Esophagus mucosa (tissue), 1 donor: ENCODE measurements at places on chromosomes 12 and 14. TPM values are rescaled to one million over a fixed set of nuclear protein-coding genes. Genes with fewer than 3 reads are reported as not detected.
A peak's percentile ranks its signal among the peaks of the same experiment; 100 is the strongest.

GRCh38 chr12:105882404-105882803 lies 256.4 kb downstream of the NUAK1 start:
- ATAC-seq = no peak

- no peak for ATAC-seq
These were observed 139.4 kb upstream of the DIO2 start for GRCh38 chr14:80350707-80351106.

- ATAC-seq = no peak
These were observed 7.1 kb downstream of the ASB2 start for GRCh38 chr14:93969082-93969828.

- no peak for ATAC-seq
These were observed 235.9 kb downstream of the CPNE8 start for GRCh38 chr12:38669530-38669929.

DNA sequence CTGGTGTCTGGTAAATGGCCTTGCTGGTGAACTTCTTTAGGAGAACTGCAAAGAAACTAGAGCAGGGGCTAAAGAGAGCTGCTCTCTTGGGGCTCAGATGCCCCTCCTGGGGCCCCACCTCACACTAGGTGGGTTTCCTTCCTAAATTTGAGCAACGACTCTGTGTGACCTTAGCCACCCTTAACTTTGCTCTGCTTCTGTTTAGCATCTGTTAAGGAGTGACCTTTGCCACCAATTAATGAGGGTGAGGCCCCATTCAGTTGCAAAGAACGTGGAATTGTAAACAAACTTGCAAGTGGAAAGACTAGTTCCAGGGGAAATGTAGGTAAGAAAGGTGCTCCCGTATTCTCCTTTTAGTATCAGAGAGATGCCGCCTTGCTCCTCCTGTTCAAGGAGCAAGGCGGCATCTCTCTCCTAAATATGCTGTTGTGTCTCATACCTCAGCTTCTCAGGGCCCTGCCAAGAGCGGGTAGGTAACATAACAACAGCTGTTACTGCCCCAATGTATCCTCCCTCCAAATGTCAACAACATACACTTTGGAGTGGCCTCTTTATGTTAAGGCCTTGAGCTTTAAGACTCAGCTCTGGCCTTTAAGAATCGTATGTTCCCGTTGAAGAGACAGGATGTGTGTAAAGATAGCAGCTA lies 77.6 kb upstream of the FUT8 start:
- peak; percentile 61 for ATAC-seq

DNA sequence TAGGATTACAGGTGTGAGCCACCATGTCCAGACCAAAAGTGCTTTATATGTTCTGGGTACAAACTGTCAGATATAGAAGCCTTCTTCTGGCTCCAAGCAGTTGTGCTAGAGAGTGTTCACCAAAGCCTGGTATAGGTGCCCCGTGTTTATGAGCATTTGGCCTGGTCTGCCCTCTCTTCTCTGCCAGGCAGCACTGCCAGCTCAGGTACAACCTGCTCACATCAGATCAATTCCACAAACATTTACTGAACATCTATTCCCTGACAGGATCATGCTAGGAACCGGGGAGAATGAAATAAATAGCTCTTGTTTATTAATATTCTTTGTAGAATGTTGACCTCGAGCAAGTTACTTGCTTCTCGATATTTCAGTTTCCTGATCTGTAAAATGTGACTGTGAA lies 20.0 kb upstream of the SOCS2 start:
- ATAC-seq = no peak

GRCh38 chr12:64633940-64634337 lies 23.6 kb downstream of the RASSF3 start:
- ATAC-seq = peak; percentile 80

DNA sequence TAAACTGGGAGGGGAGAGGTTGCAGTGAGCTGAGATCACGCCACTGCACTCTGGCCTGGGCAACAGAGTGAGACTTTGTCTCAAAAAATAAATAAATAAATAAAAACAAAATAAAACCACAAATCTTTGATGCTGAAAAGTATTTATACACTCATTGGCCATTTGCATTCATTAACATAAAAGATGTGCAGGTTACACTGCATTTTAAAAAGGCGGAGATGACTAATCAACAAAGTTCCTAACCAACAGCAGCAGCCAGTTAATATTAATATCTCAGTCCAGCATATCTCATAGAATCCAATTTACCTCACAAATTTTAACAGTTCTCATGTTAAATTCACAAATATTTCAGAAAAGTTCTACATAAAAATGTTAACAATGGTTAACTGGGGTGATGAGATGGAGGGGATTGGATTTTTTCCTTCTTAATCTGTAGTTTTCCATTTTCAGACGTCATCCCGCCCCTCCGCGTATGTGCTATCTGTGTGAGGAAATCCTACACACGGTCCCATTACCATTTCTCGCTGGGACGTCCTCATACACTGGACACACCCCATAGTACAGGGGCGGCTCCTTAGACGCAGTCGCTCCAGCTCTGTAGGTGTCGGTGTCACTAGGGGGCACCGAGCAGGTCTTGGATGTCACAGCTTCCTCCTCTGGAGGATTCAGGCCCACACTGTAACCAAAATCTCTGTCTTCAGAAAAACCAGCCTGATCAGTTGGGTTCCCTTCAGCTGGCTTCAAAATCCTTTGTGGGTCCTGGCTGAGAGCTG lies 7.3 kb downstream of the ANKLE2 start:
- no peak for ATAC-seq

DNA sequence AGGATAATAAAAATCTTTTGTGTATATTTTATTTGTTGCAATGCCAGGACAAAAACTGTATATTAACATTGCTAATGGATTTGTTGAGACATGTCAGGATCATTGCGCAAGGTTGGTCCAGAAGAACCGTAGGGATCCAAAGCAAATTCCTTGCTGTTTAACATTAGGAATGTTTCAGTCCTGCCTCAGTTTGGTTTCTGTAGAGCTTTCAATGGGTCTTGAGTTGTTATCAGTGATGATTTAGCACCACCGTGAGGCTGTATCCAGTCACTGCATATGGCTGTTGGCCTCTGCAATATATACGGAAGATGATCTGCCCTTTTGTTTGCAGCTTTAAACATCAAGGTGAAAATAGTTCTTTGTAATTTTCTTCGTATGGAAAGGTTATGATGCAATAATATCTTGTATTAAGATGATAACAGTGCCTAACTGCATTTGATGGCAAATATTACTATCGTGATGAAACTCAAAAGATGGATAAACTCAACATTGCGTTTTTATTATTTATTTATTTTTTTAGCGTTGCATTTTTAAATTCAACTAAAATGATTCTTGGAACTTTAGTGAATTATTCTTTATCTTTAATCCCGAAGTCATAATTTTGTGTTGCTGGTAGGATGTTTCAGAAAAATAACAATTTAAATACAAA lies 231.2 kb downstream of the AKAP6 start:
- peak; percentile 95 for ATAC-seq

DNA sequence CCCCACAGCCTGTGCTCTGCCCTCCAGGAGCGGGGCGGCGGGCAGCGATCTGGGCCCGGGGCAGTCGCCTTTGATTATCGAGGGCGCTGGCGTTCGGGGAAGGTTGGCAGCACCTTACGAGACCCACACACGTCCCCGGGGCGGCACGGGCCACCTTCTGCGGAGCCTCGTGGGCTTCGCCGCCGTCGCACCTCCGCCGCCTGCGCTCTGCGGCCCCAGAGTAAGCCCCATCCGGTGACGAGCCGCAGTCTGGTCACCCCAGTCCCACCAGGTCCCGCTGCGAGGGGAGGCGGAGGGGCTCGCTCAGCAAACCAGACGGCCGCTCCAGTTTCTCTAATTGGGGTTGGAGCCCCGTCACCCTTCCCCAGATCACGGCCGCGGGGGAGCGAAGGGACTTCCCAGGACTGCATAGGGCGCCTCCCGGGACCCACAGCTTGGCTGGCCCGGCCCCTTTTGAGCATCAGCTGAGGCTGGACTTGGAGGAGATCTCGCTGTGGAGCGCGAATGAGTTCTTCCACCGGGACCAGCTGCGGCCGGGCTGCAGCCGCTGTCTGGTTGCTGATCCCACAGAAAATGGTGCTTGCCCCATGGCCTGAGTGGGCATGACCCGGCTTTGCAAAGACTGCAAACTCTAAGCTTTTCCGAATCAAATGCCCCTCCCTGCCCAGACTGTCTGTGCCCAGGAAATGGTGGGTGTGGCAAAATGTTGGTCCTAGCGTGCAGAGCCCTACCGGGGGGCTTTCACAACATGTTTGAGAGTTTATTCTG lies 560 bp downstream of the LGALS3 start:
- ATAC-seq = peak; percentile 56

- ATAC-seq = peak; percentile 33
These were observed 53.3 kb downstream of the GLT1D1 start for GRCh38 chr12:128906485-128907137.

DNA sequence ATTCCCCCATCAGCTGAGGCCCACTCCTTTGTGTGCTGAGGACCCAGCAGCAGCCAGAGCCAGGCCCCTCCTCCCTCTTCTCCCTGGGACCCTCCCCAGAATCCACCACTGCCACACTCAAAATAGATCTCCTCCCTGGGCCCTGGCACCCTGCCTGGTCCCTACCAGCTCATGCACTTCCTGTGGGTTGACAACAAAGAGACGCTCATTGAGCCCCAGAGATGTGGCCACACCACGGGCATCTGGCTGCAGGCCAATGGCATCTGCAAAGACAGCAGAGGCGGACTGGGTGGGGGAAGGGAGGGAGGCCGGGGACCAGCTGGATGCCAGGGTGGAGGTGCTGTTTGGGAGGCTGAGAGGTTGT lies 16.0 kb upstream of the ENDOU start:
- peak; percentile 4 for ATAC-seq

DNA sequence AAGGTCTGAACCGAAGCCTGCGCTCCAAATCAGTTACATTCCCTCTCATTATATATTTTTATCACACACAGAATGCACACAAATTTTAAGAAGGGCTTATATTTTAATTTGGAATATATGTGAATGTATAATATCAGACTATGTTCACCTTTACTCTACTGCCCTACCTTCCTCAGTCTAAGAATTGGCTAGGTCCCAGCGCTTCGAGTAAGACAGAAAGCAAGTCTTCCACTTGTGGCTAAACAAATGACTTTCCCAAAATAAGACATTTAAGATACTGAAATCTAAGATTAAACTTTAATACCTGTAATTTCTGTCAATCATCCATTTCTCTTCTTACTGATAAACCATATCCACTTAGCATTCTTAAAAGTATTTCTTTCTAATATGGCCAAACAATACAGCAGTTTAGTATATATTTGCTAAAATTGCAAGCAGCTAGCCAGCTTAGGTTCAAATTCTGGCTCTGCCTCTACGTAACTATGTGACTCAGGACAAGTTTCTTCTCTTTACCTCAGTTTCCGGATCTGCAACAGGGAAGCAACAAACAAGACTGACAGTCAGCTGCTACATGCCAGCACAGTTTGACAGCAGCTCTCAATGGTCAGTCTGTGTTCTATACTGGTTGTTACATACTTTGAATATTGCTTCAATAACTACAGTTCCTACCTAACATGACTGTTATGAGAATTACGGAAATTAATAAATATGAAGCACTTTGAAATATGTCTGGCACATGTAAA lies 2.0 kb downstream of the INTS13 start:
- ATAC-seq = no peak

- no peak for ATAC-seq
These were observed 9.5 kb downstream of the OR10AD1 start for GRCh38 chr12:48193623-48194022.

GRCh38 chr14:101733211-101733610 lies 28.3 kb upstream of the PPP2R5C start:
- peak; percentile 16 for ATAC-seq

GRCh38 chr12:131461096-131461495 lies 249.8 kb upstream of the SFSWAP start:
- ATAC-seq = no peak

- no peak for ATAC-seq
These were observed 36.4 kb upstream of the SYT10 start for GRCh38 chr12:33476058-33476457.

DNA sequence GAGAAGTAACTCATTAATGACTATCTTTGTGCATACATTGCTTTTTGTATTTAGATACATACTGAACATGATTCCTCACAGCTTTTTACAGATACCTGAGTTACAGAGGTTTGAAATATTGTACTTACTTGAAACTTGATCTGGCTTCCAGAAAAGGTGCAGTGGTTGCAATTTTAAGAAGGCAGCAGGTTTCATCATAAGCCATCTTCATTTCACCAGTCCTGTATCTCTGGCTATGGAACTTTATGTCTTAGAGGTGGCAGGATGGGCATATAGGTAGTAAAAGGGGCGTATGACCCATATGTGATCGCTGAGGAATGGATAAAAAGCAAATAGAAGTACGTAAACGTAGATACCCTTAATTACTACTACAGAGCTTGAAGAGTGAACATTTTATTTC lies 13.7 kb downstream of the ZBTB1 start:
- no peak for ATAC-seq

DNA sequence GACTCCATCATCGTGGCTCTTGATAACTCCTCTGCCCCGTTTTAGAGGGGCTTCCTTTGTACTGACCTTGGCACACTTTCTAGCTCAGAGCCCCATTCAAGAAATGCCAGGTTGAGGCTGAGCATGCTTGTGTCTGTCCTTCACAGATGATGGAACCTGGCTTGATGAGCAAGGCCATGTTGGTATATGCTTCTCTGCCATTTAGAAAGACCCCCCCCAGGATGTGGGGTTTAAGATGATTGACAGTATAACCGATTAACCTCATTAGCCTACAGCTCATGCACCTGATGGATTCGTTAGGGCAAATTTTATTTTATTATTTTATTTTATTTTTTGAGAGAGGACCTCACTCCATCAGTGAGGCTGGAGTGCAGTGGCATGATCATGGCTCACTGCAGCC lies 21.0 kb downstream of the BATF start:
- ATAC-seq = no peak

GRCh38 chr12:110615171-110615570 lies 1.2 kb downstream of the TCTN1 start:
- no peak for ATAC-seq

GRCh38 chr12:123471374-123472068 lies 13.6 kb downstream of the SNRNP35 start:
- no peak for ATAC-seq

DNA sequence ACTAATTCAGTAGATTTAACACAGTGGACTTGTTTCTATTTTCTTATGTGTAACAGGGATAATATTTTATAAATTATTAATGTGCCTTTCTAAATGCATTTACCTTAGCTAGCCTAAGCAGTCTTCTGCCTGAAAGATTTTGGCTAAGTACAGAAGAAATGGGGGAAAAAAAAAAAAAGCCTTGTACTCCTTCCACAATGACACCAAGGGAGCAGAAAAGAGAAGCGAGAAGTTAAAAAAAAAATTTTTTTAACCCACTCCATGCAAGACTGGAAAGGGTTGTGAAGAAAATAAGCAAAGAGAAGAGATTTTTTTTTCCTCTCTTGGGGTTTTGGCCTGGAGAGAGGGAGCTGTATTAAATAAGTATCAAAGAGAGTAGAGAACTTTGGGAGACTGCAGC lies 28.7 kb downstream of the NELL2 start:
- no peak for ATAC-seq

Gene HPD
- 0.28 TPM for total RNA-seq

Gene POTEG
- not detected for total RNA-seq

Gene DNAH10
- total RNA-seq = 0.12 TPM

Gene RNF212B
- total RNA-seq = not detected

Gene NKX2-1
- not detected for total RNA-seq

Gene LYSET
- 13.9 TPM for total RNA-seq

Gene CAPRIN2
- 6.6 TPM for total RNA-seq

Gene OTUB2
- total RNA-seq = 5.5 TPM

Gene UBC
- total RNA-seq = 1,223 TPM

Gene ADGRD1
- 2.5 TPM for total RNA-seq

Gene HOXC12
- total RNA-seq = not detected

Gene TMCC3
- 7.3 TPM for total RNA-seq

Gene CCDC177
- total RNA-seq = not detected

Gene EPYC
- total RNA-seq = not detected

Gene TECPR2
- 10.9 TPM for total RNA-seq

Gene SSTR1
- 0.08 TPM for total RNA-seq
